Stomach (tissue), 19 donors: ENCODE measurements at places on chromosomes 4 and X. TPM values are rescaled to one million over a fixed set of nuclear protein-coding genes. Genes with fewer than 3 reads are reported as not detected.

Gene CDKL2
- total RNA-seq, result 0.58 TPM

GRCh38 chrX:131789664-131790063 is 233.4 kb upstream of the STK26 start:
- no peak overlapping the region for H3K4me3 ChIP-seq
- no peak for DNase-seq
- no peaks in the 10 kb centered on the region for H3K4me1 ChIP-seq
- no peak overlapping the region for H3K27ac ChIP-seq
- peaks cover 3% of the 10 kb centered on the region for H3K27me3 ChIP-seq

DNA sequence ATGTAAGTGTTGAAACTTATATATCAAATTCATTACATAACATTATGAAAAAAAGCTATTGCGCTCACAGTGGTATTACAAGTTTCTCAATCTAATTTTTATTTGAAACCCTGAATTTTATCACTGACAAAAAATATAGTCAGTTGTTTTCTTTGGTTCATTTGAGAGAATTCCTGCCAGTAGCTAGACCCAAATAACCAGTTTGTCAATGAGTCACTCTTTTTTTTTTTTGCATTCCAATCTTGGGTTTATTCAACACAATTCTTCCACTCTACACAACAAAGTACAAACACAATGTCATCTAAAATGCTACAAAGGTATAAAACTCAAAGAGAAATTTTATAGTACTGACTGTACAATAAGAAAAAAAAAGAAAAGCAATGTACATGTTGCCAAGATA is 13.1 kb downstream of the HPF1 start:
- peaks cover 6% of the 10 kb centered on the region for H3K36me3 ChIP-seq
- H3K4me3 ChIP-seq, result no peak overlapping the region
- no peak for DNase-seq
- H3K4me1 ChIP-seq, result peaks cover 10% of the 10 kb centered on the region
- H3K27ac ChIP-seq, result no peak overlapping the region
- H3K27me3 ChIP-seq, result no peaks in the 10 kb centered on the region

Gene GAGE2A
- total RNA-seq, result not detected

Gene RBMXL3
- not detected for total RNA-seq

Gene GLRA3
- total RNA-seq, result not detected

- no peaks in the 10 kb centered on the region for H3K4me1 ChIP-seq
- H3K27me3 ChIP-seq, result no peaks in the 10 kb centered on the region
- no peak within 1 kb of the TSS for H3K4me3 ChIP-seq
- no peak for DNase-seq
- no peaks in the 10 kb centered on the region for H3K36me3 ChIP-seq
- H3K27ac ChIP-seq, result no peak within 1 kb of the TSS
These were observed at the start of gene TMPRSS11F for GRCh38 chr4:68129793-68130192. TMPRSS11F (minus strand) TSS chr4:68129869; CDS start chr4:68129820, 49 bp downstream.

GRCh38 chr4:2816401-2816954 is 23.6 kb downstream of the SH3BP2 start:
- no peaks in the 10 kb centered on the region for H3K27me3 ChIP-seq
- H3K4me3 ChIP-seq, result no peak overlapping the region
- H3K36me3 ChIP-seq, result peaks cover 7% of the 10 kb centered on the region
- no peak for DNase-seq

DNA sequence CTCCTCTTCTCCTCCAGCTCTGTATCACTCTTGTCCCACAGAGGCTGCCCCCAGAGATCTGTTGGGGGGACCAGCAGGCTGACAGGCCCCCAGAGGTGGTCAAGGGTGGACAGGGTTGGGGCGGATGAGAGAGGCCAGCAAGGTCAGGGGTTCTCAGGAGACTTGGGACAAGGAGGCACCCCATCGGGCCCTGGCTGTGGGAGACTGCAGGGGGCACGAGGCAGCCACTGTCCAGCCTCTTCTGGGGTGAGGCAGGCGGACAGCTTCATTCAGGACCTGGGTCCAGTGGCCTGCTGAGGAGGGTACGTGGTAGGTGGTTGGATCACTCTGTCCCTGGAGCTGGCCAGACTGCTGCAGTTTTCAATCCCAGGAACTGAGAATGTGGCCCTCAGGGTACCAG is 24.6 kb downstream of the ETDB start:
- H3K36me3 ChIP-seq, result no peaks in the 10 kb centered on the region
- no peaks in the 10 kb centered on the region for H3K27me3 ChIP-seq
- no peak overlapping the region for H3K4me3 ChIP-seq
- no peak for DNase-seq

GRCh38 chrX:97065973-97066372 is 182.3 kb downstream of the RPA4 start:
- DNase-seq, result no peak
- H3K36me3 ChIP-seq, result no peaks in the 10 kb centered on the region
- no peak overlapping the region for H3K4me3 ChIP-seq
- no peaks in the 10 kb centered on the region for H3K27me3 ChIP-seq

Gene XAGE3
- total RNA-seq, result not detected
